ENCODE measurements at places on chromosomes 12 and 14.

DNA sequence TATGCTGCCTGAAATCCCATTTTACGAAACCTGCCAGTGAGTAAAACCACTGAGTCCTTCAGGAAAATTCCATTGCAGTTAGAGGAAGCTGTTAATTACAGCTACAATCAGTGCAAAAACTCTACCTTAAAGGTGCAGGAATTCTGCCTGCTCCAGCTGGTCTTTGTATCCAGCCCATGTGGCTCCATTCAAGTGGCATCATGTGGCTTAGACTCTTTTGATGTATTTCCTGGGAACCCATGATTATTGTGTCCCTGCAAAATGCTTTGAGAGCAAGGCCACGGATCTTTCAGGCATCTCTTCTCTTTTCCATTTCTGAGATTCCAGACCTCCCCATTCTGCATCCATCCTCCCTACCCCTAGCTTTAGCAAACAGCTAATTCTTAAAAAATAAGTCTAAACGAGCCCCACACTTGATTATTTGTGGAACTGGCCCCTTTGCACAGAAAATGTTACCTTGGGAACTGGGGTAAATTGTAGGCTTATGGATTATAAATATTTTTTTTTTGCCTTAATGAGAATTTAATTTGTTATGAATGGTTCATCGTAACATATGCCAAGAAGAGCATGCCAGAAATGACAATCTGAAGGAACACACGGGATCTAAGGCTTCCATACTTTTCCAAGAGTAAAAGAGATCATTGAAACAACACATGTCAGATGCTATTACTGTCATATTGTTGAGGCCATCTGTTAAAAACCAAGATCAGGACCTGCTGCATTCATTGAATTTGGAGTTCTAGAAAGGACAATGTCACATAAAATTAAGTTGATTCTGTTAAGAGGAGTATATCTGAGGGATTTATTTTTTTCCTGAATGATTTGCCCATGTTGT is 144.6 kb downstream of the TPH2 start:
- no peak for DNase-seq

GRCh38 chr12:109983432-109984142 is 12.6 kb downstream of the GIT2 start:
- DNase-seq = no peak

GRCh38 chr12:48678551-48679185 is 3.4 kb downstream of the KANSL2 start:
- DNase-seq = no peak

DNA sequence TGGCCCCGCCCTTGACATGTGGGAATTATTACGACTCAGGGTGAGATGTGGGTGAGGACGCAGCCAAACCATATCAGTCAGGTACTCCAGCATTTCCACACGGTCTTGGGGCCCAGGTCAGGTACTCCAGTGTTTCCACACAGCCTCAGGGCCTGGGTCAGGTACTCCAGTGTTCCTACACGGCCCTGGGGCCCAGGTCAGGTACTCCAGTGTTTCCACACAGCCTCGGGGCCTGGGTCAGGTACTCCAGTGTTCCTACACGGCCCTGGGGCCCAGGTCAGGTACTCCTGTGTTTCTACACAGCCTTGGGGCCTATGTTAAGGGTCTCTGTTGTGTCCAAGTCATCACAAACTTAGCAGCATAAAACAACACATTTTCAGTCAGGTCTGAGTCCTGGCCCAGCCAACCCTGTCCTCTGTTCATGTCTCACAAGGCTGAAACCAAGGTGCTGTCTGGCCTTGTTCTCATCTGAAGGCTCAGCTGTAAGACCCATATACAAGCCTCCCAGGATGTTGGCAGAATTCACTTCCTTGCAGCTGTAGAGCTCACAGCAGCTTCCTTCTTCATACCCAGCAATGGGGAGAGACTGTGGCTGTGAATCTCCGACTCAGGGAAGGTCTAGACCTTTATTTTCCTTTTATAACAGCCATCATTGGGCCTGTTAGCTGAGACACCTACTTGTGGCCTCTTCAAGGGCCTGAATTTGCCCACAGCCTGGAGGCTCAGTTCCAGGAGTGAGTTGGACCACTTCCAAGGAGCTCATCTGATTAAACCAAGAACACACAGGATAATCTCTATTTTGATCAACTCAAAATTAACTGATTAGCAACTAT is 107.6 kb upstream of the SFSWAP start:
- peak; percentile 32 for DNase-seq

DNA sequence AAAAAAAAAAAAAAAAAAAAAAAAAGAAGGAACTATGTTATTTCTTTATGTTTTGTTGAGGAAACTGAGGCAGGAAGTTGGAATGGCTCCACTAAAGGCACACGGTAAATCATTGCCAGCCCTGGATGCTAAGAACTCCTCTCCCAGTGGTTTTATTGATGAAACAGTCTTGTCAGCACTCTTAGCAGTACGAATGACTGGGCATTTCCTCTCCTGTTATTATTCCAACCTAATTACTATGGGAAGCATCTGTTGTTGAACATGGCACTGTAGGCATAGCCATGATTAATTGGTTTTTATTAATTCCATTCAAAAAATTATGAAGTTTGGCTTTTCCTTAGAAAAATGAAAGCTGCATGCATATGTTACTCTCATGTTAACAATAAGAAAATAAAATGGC is 1387.1 kb upstream of the TMEM132C start:
- no peak for DNase-seq

GRCh38 chr12:27273114-27273513 is 29.0 kb downstream of the STK38L start:
- DNase-seq = no peak
